NCI-H446 treated with DMSO at 0.1 percent for 48 hours (cell line): ENCODE measurements at places on chromosomes 16 and 17.
A peak's percentile ranks its signal among the peaks of the same experiment; 100 is the strongest.

- no peak for DNase-seq
Observed at GRCh38 chr16:9124908-9125584, 33.6 kb downstream of the HAPSTR1 start.

GRCh38 chr16:58201163-58201562, 3.3 kb upstream of the CSNK2A2 start:
- no peak for DNase-seq

GRCh38 chr17:6775871-6776405, at the start of gene FBXO39:
TSS of gene FBXO39 (plus strand) at chr17:6776215. CDS start at chr17:6779869, 3,654 bp downstream.
- no peak for DNase-seq

DNA sequence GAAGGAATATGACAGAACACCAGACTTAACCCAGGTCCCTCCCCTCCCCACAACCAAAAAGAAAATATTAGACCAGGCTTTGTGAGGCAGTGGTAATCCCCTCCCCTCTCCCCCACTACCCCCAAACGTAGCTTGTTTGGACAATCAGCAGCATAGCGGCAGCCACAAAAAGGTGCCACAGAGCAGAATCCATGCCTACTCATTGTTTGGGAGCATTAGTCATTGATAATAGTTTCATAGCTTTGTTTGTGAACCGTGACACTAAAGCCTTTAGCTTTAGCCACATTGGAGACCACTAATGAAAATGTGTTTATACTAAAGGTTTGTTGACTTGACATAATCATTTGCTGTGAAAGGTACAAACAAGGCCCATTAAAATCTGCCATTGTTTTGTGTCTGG, 65.1 kb downstream of the NUP93 start:
- no peak for DNase-seq

GRCh38 chr17:75589919-75590303, 2.3 kb downstream of the MYO15B start:
- DNase-seq, result no peak

- DNase-seq, result no peak
Observed at GRCh38 chr17:72587773-72588511, 467.1 kb downstream of the SOX9 start.

DNA sequence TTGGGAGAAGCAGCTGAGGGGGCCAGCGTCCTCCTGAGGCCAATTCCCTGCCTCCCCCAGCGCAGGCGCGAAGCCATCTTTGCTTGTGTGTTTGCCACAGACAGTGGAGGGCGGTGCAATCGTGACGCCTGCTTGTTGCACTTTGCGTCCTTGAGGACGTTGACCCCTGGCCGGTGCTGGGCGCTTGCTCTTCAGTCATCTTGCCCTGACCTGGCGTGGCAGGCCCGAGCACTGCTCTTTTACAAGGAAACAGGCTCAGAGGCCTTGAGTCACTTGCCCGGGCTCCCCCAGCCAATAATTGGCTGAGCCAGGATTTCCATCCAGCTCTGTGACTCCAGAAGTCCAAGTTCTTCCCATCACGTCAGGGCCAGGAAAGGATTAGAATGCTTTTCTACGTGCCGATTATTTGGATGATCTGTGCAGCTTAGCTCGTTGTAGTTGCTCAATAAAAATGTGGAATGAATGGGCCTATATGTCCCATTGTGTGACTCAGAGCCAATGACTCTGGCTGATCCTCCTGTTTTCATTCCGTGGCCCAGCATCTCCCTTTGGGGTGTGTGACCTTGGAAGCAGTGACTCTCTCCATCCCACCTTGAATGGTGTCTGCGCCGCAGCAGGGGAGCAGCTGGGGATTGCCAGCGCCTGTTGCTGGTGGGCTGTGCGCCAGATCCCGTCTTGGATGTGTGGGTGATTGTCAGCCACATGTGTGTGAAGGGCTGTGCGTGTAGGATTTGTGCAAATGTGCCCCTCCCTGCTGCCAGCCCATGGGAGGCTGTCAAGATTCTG, 214.1 kb downstream of the SEC14L1 start:
- peak; percentile 57 for DNase-seq

DNA sequence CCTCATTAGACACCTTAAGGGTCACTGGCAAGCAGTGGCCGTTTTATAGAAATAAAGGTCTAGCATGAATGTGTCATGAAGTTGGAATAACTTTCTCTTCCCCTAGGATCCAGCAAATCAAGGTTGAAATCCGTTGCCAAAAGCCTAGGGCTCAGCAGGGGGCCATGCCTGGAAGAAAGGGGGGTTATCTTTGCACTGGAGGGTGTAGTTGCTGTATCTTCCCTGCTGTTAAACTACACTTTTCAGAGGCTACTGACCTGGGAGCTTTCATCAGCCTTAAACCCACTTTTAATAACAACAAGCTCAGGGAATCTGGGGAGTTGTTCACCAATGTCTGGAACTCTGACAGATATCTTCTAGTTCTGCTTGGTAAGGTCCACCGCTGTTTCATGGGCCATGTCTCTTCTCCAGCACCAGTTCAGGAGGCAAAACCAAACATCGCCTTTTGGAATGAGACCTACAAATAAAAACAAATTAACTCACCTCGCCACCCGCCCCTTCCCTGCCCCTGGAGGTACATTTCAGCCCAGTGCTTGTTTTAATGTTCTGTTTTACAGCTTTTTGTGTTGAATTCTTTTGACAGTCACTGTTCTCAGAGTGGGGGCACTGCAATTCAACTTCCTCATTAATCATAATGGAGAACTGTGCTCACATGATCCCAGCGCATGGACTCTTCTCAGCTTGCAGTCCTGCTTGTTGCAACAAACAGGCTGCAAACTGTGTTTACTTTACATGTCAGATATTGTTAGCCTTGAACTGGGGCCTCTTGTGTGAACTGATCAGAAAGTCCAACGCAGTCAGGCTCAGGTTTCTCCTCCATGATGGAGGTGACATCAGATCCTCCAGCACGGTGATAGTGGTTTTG, 508.7 kb downstream of the KCNJ2 start:
- no peak for DNase-seq

GRCh38 chr16:35754391-35755369, 2295.3 kb downstream of the TP53TG3F start:
- DNase-seq, result no peak

- no peak for DNase-seq
Observed at GRCh38 chr17:29049541-29050145, 6.7 kb downstream of the PIPOX start.

- no peak for DNase-seq
Observed at GRCh38 chr17:82193520-82194220, 19.0 kb downstream of the CCDC57 start.

- no peak for DNase-seq
Observed at GRCh38 chr17:68718465-68718864, 117.3 kb upstream of the FAM20A start.

DNA sequence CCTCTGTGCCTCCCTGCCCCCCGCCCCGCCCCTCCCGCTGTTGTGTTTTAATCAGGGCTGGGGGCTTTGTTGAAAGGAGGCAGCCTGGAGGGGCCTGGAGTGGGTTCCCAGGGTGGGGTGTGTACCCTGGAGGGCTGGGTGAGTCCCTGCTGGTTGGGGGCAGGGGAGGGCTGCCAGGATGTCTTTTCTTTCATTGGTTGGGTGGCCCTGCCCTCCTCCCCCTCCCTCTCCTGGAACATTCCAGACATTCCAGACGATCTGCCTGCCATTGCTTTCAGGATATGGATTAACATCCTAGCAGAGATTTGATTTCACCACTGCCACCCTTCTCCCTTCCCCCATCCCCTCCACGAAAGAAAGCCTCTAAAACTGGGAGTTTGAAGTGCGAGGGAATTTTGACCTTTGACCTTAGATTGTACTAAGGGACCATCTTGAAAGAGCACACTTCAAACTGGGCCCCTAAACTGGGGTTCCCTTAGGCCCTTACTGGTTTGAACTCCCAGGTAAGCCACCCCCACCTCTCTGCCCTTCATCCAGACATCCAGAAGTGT, 25.3 kb downstream of the IGF2BP1 start:
- DNase-seq, result no peak

GRCh38 chr17:58085039-58085715, 2.0 kb downstream of the DYNLL2 start:
- no peak for DNase-seq
